ENCODE measurements at places on chromosomes 11 and 22.
A peak's percentile ranks its signal among the peaks of the same experiment; 100 is the strongest.

- no peak for DNase-seq
Observed at GRCh38 chr11:9838229-9838628, 174.4 kb downstream of the SWAP70 start.

DNA sequence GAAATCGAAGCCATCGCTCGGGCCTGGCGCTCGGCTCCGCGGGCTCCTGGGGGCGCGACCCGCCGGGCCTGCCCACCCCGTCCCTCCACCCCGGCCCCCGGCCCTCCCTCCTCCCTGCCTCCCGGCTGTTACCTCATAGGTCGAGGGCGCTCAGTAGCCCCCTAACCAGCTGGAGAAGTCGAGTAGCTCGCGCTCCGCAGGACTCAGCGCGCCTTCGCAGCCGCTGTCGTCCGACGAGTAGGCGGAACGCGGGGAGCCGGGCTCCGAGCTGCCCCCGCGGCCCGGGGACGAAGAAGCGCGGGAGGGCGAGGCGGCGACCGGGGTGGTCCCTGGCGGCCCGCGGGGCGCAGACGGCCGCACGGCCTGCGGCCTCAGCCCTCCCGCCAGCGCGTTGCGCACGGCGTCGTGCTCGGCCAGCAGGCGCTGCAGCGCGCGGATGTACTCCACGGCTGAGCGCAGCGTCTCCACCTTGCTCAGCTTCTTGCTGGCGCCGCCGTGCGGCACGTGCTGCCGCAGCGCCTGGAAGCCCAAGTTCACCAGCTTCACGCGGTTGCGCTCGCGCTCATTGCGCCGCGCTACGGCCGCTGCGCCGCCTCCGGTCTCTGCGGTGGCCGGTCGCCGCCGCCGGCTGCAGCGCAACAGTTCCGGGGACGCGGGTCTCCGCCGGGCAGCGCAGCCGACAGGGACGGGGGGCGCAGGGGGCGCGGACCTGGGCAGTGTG lies 627 bp downstream of the ASCL2 start:
- DNase-seq: peak; percentile 57

- DNase-seq: peak; percentile 56
Observed at GRCh38 chr22:32528984-32529982, 54.7 kb downstream of the FBXO7 start.

- DNase-seq: no peak
Observed at GRCh38 chr11:120130991-120131760, 6.7 kb downstream of the TRIM29 start.

GRCh38 chr11:74739546-74740270 lies 8.5 kb upstream of the CHRDL2 start:
- peak; percentile 33 for DNase-seq

DNA sequence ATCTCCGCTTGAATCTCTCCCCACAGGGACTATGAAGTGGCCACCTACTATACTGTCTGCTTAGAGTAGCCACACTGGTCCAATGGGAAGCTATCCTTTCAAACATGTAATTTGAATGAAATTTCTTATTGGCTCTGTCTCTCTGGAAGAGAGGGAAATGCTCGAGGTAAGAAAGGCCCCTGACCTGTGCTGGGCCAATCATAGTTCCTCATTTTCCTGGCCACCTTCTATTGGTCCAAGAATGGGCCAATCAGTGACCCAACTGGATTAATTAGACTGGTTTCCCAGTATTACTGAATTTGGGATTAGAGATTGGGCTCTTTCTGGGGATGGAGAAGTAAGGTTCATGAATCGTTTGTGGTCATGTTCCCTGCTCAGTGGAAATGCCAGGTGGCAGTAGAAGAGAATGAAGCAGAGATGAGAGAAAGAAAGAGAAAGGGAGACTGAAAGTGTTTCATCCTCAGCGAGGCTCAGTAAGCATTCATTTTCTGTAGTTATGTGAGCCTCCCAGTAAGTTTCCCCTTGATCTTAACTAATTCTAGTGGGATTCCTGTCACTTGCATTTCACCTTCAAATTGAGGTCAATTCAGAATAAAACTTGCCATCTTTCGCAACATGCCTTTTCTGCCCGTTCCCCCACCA lies 8.4 kb upstream of the MMP20 start:
- no peak for DNase-seq

GRCh38 chr11:132466983-132467382 lies 1065.3 kb downstream of the OPCML start:
- no peak for DNase-seq

DNA sequence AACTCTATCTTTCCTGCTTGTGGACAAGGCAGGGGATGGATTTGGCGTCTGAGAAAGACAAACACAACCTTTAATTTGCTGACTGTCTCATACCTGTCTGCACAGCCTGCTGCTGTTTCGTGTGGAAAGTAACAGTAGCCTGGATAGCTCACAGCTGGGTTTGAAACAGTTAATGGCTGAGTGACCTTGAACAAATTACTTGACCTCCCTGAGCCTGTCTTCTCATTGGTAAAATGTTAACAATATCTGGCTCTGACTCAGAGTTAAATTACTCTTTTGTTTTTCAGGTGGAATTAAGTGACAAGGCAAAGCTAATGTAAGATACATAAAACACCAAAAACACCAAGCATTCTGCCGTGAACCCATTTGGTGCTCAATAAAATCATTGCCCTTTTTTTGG lies 41.1 kb upstream of the ADA2 start:
- DNase-seq: no peak

DNA sequence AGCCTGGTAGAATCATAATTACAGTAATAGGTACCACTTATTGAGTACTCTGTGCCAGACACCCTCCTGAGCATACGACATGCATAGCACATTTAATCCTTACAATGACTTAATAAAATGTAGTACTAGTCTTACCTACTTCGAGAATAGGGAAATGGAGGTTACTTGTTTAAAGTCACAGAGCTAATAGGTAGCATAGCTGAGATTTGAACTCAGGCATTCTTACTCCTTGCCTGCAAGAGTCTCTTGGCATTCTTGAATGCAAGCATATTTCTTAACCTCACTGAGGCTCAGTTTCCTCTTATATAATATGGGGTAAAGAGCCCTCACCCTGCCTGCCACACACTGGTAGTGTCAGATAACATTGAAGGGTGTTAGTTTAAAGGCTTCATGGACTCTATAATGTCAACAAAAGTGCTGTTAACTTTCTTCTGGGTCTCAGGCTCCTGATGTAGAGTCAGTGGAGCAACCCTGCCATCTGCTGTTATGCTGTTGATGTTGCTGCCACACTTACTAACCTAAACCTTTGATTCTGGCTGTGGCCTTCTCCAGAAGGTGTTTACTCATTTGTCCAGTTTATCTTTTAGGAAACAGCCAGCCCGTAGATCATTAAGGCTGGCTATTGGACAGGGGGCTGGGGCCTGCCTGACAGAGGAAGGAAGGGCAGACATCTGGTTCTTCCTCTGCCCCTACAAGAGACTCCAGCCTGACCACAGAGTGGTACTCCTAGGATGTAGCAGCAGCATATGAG lies 18.9 kb downstream of the LIMK2 start:
- DNase-seq: peak; percentile 43

DNA sequence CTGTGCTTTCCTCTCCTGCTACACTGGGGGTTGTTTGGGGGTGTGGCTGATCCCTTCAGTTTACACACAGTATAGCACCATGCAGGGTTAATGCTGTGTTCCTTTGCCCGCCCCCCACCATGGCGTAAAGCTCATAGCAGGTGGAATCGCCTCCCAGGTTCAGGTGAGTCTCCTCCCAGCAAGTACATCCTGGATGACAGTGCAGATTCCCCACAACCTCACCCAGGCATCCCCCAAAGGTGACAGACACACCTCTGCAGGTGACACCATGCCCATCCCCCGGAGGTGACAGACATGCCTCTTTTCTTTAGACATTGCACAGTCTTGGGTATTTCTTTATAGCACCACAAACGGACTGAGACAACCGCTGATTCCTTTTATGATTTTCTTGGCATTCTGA lies 343.7 kb downstream of the BRD1 start:
- DNase-seq: no peak

- no peak for DNase-seq
Observed at GRCh38 chr22:16776080-16776479, 49.1 kb downstream of the XKR3 start.

- DNase-seq: no peak
Observed at GRCh38 chr22:39946503-39947219, 13.5 kb upstream of the TMA7B start.

GRCh38 chr22:49010070-49010863 lies 817.4 kb downstream of the BRD1 start:
- DNase-seq: no peak

GRCh38 chr11:77472991-77473800 lies 698 bp downstream of the PAK1 start:
- peak; percentile 58 for DNase-seq

DNA sequence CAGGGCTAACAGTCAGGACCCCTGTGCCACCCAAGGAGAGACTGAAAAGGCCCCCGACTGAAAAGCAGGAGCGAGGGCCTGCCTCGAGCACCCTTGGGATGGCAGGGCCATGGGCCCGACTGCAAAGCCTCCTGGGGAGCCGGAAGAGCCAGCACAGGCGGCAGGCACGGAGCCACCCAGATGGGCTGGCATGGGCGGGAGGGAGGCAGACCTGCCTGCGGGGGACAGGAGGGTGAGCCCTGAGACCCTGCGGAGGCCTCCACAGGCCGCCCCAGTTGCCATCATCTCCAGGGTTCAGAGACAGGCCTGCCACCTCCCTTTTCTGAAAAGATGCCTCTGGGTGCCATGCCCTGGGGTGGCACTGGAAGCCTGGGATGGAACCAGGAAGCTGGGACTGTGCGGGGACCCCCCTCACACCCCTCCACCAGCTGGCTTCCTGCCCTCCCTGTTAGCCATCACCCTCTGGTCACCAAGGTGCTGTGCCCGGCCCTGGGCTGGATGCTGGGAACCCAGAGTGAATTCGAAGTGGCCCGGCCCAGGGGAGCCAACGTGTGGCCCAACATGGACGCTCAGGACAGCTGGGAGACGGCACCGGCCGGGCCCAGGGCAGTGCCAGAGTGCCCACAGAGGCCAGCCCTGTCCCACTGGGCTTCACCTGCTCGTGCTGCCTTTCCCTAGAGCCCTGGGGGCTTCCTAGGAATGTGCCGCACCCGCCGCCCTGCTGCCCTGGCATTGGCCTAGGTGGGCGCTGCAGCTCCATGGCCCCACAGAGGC lies 13.8 kb downstream of the TSPAN32 start:
- DNase-seq: no peak

DNA sequence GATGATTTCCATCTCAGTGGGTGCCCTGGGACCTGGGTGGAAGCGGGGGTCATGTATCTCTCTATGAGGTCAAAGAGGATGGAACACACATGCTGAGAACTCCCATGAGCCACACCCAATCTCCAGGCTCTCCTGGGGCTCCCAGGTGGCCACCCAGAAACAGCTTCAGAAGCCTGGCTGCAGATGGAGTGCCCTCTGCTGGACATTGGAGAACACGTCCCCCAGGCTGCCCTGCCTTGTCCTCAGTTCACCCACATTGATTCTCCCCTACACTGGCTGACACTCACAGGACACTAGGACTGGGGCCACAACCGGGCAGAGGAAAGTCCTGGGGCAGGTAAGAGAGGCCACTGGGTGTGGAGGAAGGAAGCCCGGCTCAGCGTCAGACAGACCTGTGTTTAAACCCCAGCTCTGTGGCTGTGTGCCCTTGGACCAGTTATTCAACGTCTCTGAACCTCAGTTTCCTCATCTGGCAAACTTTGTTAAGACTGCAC lies 4.5 kb upstream of the NOL12 start:
- DNase-seq: peak; percentile 69

Measured in stimulated activated CD4-positive, alpha-beta T cell treated with anti-CD3 and anti-CD28 coated beads, Interleukin-4, amount 100 ng/mL, for 1 hour (primary cell).